ENCODE measurements at places on chromosomes 7 and 10. TPM values are rescaled to one million over a fixed set of nuclear protein-coding genes. Genes with fewer than 3 reads are reported as not detected.

DNA sequence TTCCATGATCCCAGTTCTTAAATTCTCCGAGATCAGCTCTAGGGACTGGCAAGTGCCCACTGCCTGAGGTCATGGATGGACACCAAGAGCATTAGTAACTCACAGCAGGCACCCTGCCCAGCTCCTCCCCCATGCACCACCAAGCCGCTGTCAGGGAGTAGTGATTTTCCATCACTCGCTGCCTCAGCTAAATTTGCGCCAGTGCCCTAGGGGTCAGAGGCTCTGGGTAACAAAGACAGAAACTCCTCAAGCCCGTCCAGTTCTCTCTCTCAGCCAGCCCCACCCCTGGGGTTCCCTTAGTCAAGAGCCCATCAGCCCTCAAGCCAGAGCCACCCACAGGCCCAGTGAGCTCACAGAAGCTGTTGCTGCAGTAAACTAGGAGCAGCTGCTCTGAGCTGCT is 30.0 kb downstream of the PAX2 start:
- peaks cover 21% of the 10 kb centered on the region for H3K27me3 ChIP-seq
- no peak overlapping the region for H3K4me3 ChIP-seq
- no peaks in the 10 kb centered on the region for H3K36me3 ChIP-seq
- H3K4me1 ChIP-seq = no peaks in the 10 kb centered on the region

- no peaks in the 10 kb centered on the region for H3K36me3 ChIP-seq
- no peak overlapping the region for H3K27ac ChIP-seq
- no peak for DNase-seq
- H3K27me3 ChIP-seq = no peaks in the 10 kb centered on the region
Measured at GRCh38 chr7:75572396-75572795, 80.3 kb downstream of the SPDYE5 start.

- no peaks in the 10 kb centered on the region for H3K36me3 ChIP-seq
- H3K4me3 ChIP-seq = no peak overlapping the region
Measured at GRCh38 chr7:131816391-131817007, 260.1 kb upstream of the PODXL start.

GRCh38 chr10:75070961-75071428 is 40.5 kb upstream of the SAMD8 start:
- H3K36me3 ChIP-seq = no peaks in the 10 kb centered on the region
- peaks cover 8% of the 10 kb centered on the region for H3K4me1 ChIP-seq
- no peak overlapping the region for H3K27ac ChIP-seq
- no peak for DNase-seq
- H3K4me3 ChIP-seq = no peak overlapping the region
- no peaks in the 10 kb centered on the region for H3K27me3 ChIP-seq

GRCh38 chr10:11236234-11236633 is 218.6 kb downstream of the CELF2 start:
- H3K4me3 ChIP-seq = peak overlapping the region; percentile 26
- H3K27me3 ChIP-seq = no peaks in the 10 kb centered on the region
- H3K36me3 ChIP-seq = peaks cover 16% of the 10 kb centered on the region
- peak overlapping the region; percentile 93 for H3K27ac ChIP-seq
- DNase-seq = peak; percentile 61
- H3K4me1 ChIP-seq = peaks cover 92% of the 10 kb centered on the region

DNA sequence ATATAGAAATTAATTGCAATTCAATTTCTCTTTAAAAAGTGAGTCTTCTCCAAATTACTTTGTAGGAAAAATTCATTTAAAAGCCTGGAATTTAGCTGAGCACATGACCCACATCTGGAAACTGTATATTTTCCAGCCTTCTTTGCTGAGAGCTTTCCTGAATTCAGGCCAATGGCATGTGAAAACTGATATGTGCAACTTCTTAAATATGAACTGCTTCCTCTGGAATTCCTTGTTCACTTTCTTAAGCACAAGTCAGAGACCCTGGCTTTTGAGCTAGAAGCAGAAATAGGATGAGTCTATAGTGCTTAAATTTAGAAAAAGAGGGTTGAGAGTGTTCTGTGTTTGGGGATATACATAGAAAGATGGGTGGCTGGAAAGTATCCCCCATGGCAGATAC is 365.1 kb upstream of the MTPN start:
- H3K27ac ChIP-seq = no peak overlapping the region
- DNase-seq = no peak
- no peaks in the 10 kb centered on the region for H3K36me3 ChIP-seq
- H3K27me3 ChIP-seq = no peaks in the 10 kb centered on the region
- H3K4me3 ChIP-seq = no peak overlapping the region

DNA sequence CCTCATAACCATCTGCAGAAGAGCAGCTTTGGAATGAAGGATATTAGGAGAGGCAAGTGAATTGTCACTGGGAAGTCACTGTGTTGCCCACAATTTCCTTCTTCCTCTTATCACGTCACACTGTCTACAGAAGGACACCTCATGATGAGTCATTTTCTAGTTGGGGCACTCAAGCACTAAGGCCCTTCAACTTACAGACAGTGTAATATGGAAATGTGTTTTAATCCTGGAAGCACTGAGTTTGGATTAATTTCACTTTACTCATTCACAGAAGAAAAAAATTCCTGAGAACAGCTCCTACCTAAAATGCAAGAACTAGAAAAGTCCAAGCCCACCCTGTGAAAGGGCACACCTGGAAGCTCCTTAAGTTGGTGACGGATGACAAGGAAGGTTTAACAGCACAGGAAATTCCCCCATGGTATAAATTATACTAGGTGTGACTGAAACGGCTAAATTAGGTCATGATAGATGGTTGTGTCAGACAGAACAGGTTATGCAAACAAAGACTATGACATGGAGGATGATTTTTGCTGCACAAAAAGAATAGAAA is 56.6 kb downstream of the PARD3 start:
- H3K4me3 ChIP-seq = no peak overlapping the region
- no peaks in the 10 kb centered on the region for H3K36me3 ChIP-seq
- DNase-seq = no peak
- no peak overlapping the region for H3K27ac ChIP-seq
- H3K27me3 ChIP-seq = peaks cover 5% of the 10 kb centered on the region

DNA sequence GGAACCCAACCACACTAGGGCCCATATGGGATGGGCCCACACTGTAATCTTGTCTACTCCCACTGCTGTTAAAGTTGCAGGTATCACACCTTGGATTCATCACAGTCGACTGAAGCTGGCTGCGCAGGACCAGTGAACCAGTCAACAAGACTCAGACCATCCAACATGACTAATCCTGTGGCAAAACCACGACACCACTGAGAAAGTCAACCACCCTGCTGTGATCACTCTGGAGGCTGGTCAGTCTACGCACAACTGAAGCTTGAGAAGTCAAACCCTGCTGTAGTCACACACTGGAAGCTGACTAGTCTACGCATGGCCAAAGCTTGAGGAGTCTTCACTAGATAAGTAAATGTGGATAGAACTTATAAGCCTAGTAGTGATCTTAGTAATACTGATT is 9.6 kb upstream of the CYREN start:
- no peak for DNase-seq
- H3K27me3 ChIP-seq = no peaks in the 10 kb centered on the region
- H3K27ac ChIP-seq = no peak overlapping the region
- H3K36me3 ChIP-seq = peaks cover 48% of the 10 kb centered on the region
- H3K4me1 ChIP-seq = no peaks in the 10 kb centered on the region
- H3K4me3 ChIP-seq = no peak overlapping the region

DNA sequence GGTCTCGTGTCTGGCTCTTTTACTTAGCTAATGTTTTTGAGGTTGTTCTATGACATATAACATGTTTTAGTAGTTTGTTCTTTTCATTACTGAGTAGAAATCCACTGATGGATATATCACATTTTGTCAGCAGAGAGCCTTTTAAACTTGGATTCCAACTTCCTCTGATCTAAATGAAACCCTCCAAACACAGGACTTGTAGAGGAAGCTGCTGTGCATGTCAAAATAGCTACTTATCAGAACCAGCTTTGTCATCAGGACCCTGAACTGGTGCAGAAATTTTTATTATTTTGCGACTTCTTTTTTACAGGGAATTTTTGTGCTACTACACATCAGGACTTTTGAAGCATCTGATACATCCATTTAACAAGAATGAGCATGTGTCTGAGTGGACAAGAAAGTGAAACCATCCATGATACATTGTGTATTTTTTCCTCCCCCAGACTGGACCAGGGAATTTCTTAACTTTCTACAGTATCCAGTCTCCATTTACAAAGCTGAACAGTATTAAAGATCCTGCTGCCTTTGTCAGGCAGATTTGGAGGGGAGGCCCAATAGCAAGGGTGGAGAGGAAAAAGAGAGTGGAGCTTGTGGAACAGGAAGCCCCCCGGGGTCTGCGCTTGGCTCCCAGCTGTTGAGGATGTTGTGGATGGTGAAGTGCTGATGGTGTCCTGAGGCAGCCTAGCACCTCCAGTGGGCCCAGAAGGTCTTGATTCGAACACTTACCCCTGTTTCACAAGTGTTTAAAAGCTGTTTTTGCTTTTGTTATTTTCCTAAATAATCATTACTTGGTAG is 29.3 kb upstream of the MTPAP start:
- no peak overlapping the region for H3K4me3 ChIP-seq
- H3K36me3 ChIP-seq = no peaks in the 10 kb centered on the region
- DNase-seq = no peak
- H3K4me1 ChIP-seq = peaks cover 9% of the 10 kb centered on the region
- H3K27ac ChIP-seq = no peak overlapping the region

DNA sequence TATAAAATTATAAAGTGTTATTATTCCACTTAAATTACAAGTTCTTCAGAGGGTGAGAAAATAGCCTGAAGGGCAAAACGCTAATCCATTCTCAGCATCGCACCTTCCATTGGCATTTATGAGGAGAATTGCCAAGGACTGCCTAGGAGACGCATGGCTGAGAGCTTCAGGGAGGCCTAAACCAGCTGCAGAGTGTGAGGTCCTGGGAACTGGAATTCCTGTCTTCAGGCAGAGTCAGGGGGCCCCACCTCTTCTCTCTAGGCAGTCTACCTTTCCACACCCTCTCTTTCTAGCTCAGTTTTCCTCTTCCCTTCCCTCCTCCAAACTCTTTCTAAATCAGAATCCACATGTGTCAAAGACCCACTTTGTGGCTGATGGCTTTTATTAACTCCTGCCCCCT is 35.3 kb downstream of the LRRC72 start:
- no peaks in the 10 kb centered on the region for H3K27me3 ChIP-seq
- H3K4me1 ChIP-seq = peaks cover 18% of the 10 kb centered on the region
- no peaks in the 10 kb centered on the region for H3K36me3 ChIP-seq
- no peak overlapping the region for H3K4me3 ChIP-seq
- H3K27ac ChIP-seq = no peak overlapping the region
- no peak for DNase-seq

GRCh38 chr7:75631711-75632110 is 107.0 kb downstream of the HIP1 start:
- DNase-seq = no peak
- peaks cover 3% of the 10 kb centered on the region for H3K36me3 ChIP-seq
- no peaks in the 10 kb centered on the region for H3K27me3 ChIP-seq
- no peak overlapping the region for H3K27ac ChIP-seq

- H3K4me1 ChIP-seq = peaks cover 23% of the 10 kb centered on the region
- no peaks in the 10 kb centered on the region for H3K27me3 ChIP-seq
- H3K4me3 ChIP-seq = no peak overlapping the region
Measured at GRCh38 chr7:2882111-2882510, 38.0 kb upstream of the GNA12 start.

- no peak overlapping the region for H3K4me3 ChIP-seq
- no peak for DNase-seq
- H3K27ac ChIP-seq = no peak overlapping the region
- H3K4me1 ChIP-seq = no peaks in the 10 kb centered on the region
Measured at GRCh38 chr7:112989531-112989930, 97.1 kb downstream of the GPR85 start.

DNA sequence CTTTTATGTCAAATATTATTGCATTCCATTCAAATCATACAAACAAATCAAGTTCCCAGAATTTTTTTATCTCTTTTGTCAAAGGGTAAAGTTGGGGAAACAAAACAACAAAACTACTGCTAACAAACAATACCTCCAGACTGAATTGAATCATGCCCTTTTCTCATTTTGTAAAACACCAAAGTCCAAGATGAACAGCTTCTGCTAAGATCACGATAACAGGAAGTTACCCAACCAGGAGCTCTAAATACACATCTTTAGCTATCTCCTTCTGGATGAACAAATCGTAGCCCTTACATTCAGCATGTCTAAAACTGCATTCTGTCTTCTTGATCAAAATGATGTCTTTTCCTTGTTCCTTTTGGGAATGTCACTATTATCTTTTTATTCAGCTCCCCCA is 97.4 kb downstream of the CTTNBP2 start:
- H3K27me3 ChIP-seq = peaks cover 13% of the 10 kb centered on the region
- H3K36me3 ChIP-seq = no peaks in the 10 kb centered on the region
- H3K4me3 ChIP-seq = no peak overlapping the region
- no peak overlapping the region for H3K27ac ChIP-seq
- no peak for DNase-seq
- no peaks in the 10 kb centered on the region for H3K4me1 ChIP-seq

- H3K27me3 ChIP-seq = no peaks in the 10 kb centered on the region
- no peak for DNase-seq
- H3K4me1 ChIP-seq = no peaks in the 10 kb centered on the region
- no peaks in the 10 kb centered on the region for H3K36me3 ChIP-seq
- H3K27ac ChIP-seq = no peak overlapping the region
- H3K4me3 ChIP-seq = no peak overlapping the region
Measured at GRCh38 chr7:75650681-75651080, 88.1 kb downstream of the HIP1 start.

DNA sequence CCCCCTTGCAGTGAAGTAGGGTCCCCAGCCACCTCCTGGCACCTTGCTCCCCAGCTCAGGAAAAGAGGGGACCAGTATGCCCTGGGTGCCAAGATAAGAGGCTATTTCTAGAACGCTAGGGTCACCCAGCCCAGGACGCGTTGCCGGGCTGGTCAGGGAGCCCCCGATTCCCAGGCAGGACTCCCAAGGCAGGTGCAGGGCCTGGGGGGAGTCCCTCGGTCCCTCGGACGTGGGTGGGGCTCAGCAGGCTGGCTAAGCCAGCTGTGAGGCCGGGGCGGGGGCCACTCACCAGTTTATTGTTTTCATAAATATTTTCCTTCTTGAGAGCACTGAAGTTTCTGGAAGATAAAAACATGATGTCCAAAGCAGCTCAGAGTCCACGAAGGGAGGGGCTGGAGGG is 9.3 kb downstream of the MICALL2 start:
- H3K27me3 ChIP-seq = no peaks in the 10 kb centered on the region
- no peak overlapping the region for H3K4me3 ChIP-seq
- no peaks in the 10 kb centered on the region for H3K36me3 ChIP-seq
- no peak for DNase-seq
- H3K27ac ChIP-seq = no peak overlapping the region

GRCh38 chr10:126392469-126392868 is 4.2 kb upstream of the ADAM12 start:
- no peaks in the 10 kb centered on the region for H3K36me3 ChIP-seq
- no peak overlapping the region for H3K27ac ChIP-seq
- DNase-seq = no peak
- peaks cover 23% of the 10 kb centered on the region for H3K27me3 ChIP-seq
- H3K4me1 ChIP-seq = no peaks in the 10 kb centered on the region

- no peaks in the 10 kb centered on the region for H3K27me3 ChIP-seq
- H3K36me3 ChIP-seq = peaks cover 7% of the 10 kb centered on the region
- H3K27ac ChIP-seq = peak overlapping the region; percentile 86
- peaks cover 66% of the 10 kb centered on the region for H3K4me1 ChIP-seq
Measured at GRCh38 chr10:63521416-63522276, 445 bp downstream of the REEP3 start.

GRCh38 chr7:141160246-141160860 is 86.5 kb downstream of the TMEM178B start:
- DNase-seq = no peak
- no peak overlapping the region for H3K4me3 ChIP-seq
- no peaks in the 10 kb centered on the region for H3K36me3 ChIP-seq
- no peak overlapping the region for H3K27ac ChIP-seq

ZNF25 gene
- 9.4 TPM for total RNA-seq

DNAJC12 gene
- 13.2 TPM for total RNA-seq

LRIT1 gene
- total RNA-seq = not detected

JAKMIP3 gene
- 0.40 TPM for total RNA-seq

SEMA4G gene
- 0.59 TPM for total RNA-seq

CALY gene
- not detected for total RNA-seq

UCN3 gene
- not detected for total RNA-seq

All from activated naive CD4-positive, alpha-beta T cell treated with anti-CD3 and anti-CD28 coated beads for 36 hours (primary cell).